ENCODE measurements at places on chromosomes 13 and 19.

GRCh38 chr19:7850000-7850813 is 20.2 kb downstream of the EVI5L start:
- no peak for DNase-seq

- no peak for DNase-seq
Measured at GRCh38 chr19:18750295-18750970, 40.7 kb downstream of the COMP start.

DNA sequence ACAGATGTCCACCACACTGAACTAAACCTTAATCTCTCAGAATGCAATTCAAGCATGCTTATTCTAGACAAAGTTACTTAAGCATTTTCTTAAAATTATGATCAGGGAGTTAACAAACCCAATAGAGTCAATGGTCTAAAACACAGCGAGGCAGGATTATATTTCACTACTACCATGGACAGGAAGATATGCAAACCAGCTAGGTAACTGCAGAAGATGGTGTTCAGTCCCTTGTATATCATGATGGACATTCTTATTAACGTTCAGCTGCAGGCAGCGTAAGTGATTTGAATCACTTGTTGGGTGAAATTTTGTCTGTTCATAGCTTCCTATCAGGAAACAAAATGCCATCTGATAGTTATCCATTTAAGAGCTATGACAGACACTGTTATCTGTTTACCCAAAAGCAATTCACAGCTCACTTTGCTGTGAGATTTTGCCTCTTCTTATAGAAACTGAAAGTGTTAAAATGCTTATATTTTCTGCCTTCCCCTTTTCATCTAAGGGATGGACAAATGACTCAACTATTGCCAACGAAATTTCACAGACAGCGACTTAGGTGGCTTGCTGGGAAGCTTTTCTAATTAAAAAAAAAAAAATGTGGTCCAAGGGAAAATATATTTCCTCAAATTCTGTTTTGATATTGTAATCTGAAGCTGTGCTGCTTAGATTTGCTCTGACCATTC is 591.9 kb downstream of the DACH1 start:
- DNase-seq = no peak

DNA sequence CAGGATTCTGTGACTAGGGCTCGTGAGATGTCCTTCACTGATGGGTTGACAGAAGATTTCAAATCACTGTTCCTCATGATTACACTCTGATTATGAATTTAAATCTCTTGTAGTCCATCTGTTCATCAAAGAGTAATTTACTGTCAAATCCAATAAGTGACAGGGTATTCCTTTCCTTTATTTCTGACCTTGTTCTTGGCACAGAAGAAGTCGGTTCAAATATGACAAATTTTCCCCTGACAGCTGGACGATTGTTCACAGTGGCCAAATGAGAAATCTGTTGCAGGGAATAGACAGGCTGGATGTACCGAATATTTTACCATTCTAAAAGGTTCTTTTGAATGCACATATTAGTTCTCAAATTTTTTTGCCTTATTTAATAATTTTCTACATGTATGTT is 767.3 kb upstream of the GPC6 start:
- DNase-seq = no peak

DNA sequence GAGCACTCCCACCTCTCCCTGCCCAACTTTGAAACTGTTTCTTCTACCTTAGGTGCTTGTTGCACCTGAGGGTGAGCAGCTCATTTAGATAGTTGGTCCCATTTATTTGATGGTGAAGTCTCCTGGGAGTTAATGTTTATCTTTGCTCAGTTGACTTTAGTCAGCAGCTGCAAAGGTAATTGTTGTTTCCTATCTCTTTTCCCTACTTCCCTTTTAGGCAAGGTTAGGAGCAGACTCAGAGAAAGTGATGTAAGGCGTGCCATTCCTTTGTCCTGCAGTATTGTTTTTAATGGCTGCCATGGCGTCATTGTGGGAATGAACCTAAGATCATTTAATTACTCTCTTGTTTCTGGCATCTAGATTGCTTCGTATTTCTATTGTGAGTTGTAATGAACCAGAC is 11.6 kb downstream of the AKAP11 start:
- DNase-seq = no peak

- DNase-seq = no peak
Measured at GRCh38 chr19:57141699-57142098, 3.3 kb downstream of the ZIM3 start.

- DNase-seq = peak; percentile 55
Measured at GRCh38 chr13:101757446-101758039, 305.1 kb downstream of the ITGBL1 start.

GRCh38 chr13:44908266-44908665 is 81.0 kb downstream of the NUFIP1 start:
- DNase-seq = no peak

DNA sequence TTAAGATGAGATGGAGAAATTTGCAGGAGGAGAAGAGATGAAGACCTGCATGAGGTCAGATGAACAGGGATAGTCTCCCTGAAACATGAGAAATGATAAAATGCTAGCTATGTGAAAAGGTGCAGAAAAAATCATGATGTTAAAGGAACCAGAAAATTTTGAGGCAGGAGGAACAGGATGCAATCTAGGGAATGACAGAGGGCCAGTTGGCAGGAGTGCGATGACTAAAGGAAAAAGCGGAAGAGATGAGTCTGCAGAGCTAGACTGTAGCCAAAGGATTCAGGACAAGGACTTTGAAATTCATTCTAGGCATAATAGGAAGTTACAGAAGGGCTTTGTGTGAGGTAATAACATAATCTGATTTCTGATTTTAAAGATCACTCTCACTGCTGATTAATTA is 77.9 kb downstream of the TRPC4 start:
- peak; percentile 47 for DNase-seq

DNA sequence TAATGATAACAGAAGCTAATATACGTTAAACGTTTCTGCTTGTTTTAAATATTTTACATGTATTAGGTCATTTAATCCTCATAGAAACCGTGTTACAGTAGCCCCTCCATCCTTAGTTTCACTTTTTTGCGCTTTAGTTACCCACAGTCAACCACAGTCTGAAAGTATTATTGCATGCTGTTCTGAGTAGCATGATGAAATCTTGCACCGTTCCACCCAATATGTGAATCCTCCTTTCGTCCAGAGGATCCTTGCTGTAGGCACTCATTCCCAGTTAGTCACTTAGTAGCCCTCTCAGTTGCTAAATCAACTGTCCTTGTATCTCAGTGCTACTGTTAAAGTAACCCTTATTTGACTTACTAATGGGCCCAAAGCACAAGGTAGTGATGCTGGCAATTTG is 257.8 kb downstream of the ENOX1 start:
- peak; percentile 55 for DNase-seq

GRCh38 chr13:59743195-59743594 is 420.5 kb downstream of the DIAPH3 start:
- DNase-seq = peak; percentile 41

GRCh38 chr13:67223024-67223423 is 7.1 kb downstream of the PCDH9 start:
- peak; percentile 51 for DNase-seq

GRCh38 chr13:27593267-27593666 is 27.1 kb downstream of the LNX2 start:
- no peak for DNase-seq

- no peak for DNase-seq
Measured at GRCh38 chr19:54530866-54531265, 28.2 kb downstream of the LAIR2 start.

DNA sequence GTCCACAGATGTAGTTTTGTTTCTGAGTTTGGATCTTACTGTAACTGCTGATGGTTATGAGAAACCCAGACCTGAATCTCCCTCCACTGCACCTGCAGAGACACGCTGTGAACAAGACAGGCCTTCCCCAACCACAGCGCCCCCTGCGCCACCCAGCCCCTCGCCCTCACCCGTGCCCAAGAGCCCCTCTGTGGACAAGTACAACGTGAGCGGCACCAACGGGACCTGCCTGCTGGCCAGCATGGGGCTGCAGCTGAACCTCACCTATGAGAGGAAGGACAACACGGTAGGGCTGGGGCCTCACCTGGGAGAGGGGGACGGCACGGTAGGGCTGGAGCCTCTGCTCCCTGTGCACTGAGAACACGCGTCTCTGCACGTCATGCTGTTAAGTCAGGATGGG is 22.3 kb downstream of the LAMP1 start:
- DNase-seq = no peak

DNA sequence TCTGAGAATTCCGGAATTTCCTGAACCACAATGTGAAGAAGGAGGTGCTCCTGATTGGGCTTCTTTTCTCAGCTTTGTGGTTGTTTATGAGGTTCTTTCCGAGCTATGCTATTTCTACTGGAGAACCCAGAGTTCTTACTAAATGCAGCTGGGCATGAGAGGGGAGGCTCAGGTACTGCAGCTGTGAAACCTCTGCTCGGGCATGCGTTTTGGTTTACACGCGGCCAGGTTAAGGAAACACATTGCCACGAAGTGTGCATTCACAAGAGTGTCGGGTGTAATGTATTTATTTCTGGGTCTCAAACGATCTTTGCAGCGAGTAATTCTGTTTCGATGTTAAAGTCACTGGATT is 661 bp upstream of the MIR17HG start:
- no peak for DNase-seq

DNA sequence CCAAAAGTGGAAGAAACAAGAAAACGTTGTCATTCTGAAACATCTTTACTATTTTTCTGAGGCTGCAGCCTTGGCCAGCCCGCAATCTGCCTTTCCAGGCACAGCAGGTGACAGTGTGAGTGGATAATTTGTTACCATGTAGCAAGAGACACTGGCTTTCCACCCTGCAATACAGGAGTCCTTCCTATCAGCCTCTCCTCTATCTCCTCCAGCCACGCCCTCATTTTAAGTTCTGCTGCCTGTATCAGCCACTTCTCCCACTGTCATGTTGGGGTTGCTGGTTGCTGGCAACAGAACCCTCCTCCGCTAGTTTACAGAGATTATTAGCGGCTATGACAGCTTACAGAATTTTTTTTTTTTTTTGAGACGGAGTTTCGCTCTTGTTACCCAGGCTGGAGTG is 7.7 kb upstream of the LGALS7 start:
- DNase-seq = no peak

DNA sequence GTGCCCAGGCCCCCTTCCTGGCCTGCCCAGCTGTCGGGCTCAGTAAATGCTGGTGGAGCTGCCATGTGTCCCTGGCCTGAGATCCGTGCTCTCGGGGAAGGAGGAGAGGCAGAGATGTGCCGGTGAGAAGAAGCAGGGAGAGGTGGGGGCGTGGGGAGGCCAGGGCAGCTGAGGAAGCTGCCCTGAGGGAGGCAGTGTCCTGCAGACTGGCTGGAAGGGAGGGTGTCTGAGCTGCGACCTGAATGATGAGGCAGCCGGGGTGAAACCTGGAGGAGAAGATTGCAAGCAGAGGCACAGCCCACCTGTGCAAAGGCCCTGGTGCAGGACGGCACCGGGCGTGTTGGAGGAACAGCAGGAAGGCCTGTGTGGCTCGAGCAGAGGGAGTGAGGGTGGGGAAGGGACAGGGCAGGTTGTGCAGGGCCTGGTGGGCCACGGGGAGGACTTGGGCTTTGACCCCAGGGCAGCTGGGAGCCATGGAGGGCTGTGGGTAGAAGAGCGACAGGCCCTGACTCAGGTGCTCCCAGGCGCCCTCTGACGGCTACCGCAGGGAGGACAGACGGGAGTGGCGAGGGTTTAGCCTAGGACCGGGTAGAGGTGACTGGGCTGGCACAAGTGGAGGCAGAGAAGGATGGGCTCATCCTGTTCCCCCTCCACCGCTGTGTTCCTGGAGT is 14.0 kb upstream of the CELF5 start:
- DNase-seq = peak; percentile 18

GRCh38 chr19:50030225-50030624 is 4.4 kb downstream of the ZNF473 start:
- DNase-seq = no peak

DNA sequence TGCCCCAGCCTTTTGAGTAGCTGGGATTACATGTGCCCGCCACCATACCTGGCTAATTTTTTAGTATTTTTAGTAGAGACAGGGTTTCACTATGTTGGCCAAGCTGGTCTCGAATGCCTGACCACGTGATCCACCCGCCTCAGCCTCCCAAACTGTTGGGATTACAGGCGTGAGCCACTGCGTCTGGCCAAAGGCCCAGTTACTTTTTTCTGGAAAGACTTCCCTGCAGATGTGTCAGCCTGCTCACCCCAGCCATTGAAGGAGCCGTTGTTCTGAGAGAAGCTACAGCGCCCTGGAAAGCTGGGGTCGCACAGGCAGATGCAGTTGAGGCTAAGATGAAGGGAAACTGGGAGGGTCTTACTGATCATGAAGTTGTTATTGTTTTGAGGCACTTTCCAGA is 7.9 kb upstream of the ZNF626 start:
- no peak for DNase-seq

- no peak for DNase-seq
Measured at GRCh38 chr19:6718741-6719539, 1.5 kb downstream of the C3 start.

GRCh38 chr19:15464394-15465385 is at the start of gene RASAL3:
Gene RASAL3 (minus strand): TSS chr19:15464544. CDS start chr19:15464358, 186 bp downstream.
- DNase-seq = no peak

DNA sequence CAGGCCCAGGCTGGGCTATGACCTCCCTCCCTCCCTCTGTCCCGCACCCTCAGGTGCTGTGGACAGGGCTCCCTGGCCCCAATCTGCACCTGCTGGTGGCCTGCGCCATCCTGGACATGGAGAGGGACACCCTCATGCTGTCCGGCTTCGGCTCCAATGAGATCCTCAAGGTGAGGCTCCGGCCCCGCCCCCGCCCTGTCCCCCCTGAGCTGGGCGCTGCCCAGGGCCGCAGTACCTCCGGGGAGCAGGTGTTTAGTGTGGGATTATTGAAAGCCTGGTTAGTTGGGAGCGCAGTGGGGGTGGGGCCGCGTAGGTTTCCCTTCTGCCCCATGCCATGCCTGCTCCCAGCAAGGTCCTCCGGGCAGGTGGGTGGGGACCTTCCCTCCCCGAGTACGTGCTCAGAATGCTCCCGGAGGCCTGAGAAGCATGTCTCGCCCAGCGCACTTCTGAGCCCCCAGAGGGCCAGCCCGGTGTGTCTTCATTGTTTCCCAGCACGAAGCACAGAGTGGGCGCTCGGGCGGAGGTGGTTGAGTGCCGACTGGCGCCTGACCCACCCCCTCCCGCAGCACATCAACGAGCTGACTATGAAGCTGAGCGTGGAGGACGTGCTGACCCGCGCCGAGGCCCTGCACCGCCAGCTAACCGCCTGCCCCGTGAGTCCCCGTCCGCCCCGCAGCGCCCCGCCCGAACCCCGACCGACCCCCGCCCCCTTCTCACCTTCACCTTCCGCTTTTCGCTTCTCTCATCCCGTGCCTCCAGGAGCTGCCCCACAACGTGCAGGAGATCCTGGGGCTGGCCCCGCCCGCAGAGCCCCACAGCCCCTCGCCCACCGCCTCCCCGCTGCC is 8.8 kb downstream of the IL4I1 start:
- DNase-seq = no peak

DNA sequence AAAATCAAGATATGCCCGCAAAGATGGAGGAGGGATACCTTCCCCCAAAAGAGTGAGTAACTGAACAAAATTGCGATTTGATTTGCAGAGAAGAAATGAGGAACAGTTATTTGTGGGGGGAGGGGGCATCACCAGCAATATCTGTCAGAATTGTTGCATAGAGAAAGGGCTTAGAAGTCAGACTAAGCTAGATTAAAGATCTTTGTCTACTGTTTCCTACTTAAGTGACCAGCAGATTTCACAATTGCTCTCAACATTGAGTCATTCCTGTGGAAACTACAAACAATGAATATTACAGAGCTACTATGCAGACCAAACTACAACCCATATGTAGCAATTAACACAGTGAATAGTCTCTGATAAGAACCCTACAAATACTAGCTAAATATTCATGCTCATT is 27.4 kb downstream of the FPR3 start:
- DNase-seq = no peak
